ENCODE measurements at places on chromosomes 13 and 19. TPM values are rescaled to one million over a fixed set of nuclear protein-coding genes. Genes with fewer than 3 reads are reported as not detected.

ZNF566 gene
- 9.9 TPM for total RNA-seq

DNA sequence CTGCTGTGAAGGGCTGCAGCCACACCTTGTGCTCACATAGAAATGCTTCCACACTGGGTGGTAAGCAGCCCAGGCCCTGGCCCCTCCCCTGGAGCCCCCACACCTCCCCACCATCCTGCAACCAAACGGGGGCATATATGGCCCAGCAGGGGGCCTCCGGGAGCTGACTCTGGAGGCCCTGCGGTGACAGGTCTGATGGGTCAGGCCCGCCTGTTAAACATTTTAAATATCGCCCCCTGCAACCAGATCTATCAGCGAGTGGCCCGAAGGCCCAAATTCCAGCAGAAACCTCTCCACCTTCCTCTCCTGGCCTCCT, 48.0 kb upstream of the KATNAL1 start:
- H3K4me3 ChIP-seq: no peak overlapping the region
- no peaks in the 10 kb centered on the region for H3K27me3 ChIP-seq
- no peaks in the 10 kb centered on the region for H3K4me1 ChIP-seq
- H3K27ac ChIP-seq: no peak overlapping the region

DNA sequence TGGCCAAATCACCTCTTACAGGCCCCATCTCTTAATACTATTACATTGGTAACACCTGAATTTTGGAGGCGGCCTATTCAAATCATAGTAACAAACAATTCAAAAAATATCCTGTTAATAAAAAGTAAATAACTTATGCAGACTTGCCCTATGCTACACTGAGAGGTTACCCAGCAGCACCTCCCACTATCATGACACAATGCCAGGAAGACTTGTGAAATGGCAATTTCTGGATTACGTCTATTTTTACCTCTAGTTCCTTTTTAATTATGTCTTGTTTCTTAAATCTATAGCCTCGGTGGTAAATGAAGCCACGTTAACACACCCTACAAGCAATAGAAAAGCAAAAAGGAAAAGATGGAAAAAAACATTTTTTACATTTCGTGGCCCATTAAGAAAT, 6.2 kb upstream of the DZIP1 start:
- H3K4me3 ChIP-seq: no peak overlapping the region
- no peaks in the 10 kb centered on the region for H3K27me3 ChIP-seq
- no peak overlapping the region for H3K27ac ChIP-seq
- H3K36me3 ChIP-seq: no peaks in the 10 kb centered on the region
- no peaks in the 10 kb centered on the region for H3K4me1 ChIP-seq

DNA sequence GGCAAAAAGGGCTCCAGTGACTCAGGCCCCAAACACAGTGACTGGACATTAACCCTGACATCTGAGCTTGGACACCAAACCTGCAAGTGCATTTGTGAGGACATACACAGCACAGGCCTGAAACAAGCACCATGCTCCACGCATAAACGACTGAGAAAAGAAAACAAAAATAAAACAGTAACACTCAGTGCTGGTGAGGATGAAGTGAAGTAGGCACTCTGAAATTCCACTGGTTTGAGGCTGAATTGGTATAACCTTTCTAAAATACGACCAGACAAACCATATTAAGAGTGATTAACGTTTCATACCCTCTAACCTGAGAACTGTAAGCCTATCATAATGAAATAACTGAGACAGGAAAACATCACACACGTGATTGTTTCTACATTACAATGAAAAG, 5.5 kb downstream of the SLC35E1 start:
- no peak overlapping the region for H3K27ac ChIP-seq
- no peak for DNase-seq
- no peaks in the 10 kb centered on the region for H3K27me3 ChIP-seq

- no peak overlapping the region for H3K4me3 ChIP-seq
- H3K27ac ChIP-seq: no peak overlapping the region
- no peaks in the 10 kb centered on the region for H3K4me1 ChIP-seq
- H3K27me3 ChIP-seq: no peaks in the 10 kb centered on the region
- no peaks in the 10 kb centered on the region for H3K36me3 ChIP-seq
Observed at GRCh38 chr13:111658145-111659100, 338.0 kb downstream of the TEX29 start.

DNA sequence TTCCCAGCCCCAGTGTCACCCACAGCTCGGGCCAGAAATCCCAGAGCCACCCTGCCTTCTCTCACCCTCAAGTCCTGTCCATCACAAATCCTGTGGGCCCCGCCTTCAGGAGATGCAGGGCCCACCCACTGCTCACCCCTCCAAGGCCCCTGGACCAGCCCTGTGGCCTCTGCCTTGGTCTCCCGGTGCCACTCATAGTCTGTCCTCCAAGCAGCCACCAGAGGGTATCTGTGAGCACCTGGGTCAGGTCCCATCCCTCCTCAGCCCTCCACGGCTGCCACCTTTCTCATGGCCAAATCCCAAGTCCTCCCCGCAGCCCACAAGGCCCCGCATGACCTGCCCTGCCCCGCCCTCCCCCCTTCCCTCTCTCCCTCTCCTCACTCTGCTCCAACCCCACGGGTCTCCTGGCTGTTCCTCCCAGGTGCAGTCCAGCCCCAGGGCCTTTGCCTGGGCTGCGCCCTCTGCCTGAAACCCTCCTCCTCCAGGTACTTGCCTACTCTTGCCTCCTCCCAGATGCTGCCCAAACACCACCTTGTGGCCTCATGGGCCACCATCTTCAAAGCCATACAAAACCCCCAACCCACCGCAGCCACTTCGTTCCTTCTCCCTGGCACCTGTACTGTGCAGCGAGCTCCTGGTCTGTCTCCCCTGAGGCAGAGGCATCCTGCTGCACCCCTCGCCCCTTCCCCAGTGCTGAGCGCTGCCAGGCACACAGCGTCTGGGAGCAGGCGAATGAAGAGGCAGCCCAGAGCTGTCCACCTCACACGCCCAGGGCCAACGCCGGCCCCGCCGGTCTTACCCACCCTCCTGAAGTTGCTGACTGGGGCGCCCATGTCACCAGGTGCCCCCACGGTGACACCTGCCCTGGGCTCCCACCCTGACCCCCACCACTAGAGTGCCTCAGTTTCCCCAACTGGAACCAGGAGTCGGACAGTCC, 13.2 kb upstream of the UQCR11 start:
- H3K27ac ChIP-seq: no peak overlapping the region
- DNase-seq: no peak
- no peaks in the 10 kb centered on the region for H3K27me3 ChIP-seq
- no peak overlapping the region for H3K4me3 ChIP-seq
- peaks cover 69% of the 10 kb centered on the region for H3K36me3 ChIP-seq

- H3K4me1 ChIP-seq: no peaks in the 10 kb centered on the region
- no peak overlapping the region for H3K27ac ChIP-seq
- no peak overlapping the region for H3K4me3 ChIP-seq
- H3K36me3 ChIP-seq: no peaks in the 10 kb centered on the region
- no peak for DNase-seq
Observed at GRCh38 chr13:101925731-101926130, 473.3 kb downstream of the ITGBL1 start.

- H3K36me3 ChIP-seq: no peaks in the 10 kb centered on the region
- H3K27ac ChIP-seq: no peak overlapping the region
- no peaks in the 10 kb centered on the region for H3K4me1 ChIP-seq
- no peak overlapping the region for H3K4me3 ChIP-seq
- no peak for DNase-seq
- H3K27me3 ChIP-seq: no peaks in the 10 kb centered on the region
Observed at GRCh38 chr19:23512151-23512925, 117.1 kb upstream of the ZNF91 start.

DNA sequence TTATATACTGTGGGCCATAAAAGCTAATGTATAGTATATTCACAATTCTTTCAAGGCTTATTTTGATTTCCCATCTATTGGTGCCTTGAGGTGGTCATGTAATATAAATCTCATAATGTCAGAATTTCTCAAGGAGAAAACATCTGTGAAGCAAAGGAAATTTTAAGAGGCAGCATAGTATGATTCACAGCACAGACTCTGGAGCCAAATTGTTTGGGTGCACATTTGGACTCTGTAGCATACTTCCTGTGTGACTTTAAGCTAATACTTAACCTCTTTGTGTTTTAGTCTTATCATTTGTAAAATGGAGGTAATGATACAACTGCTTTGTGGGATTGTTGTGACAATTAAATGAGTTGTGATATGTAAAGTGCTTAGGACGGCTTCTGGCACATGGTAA, 67.6 kb downstream of the PIBF1 start:
- no peak overlapping the region for H3K4me3 ChIP-seq
- H3K27me3 ChIP-seq: no peaks in the 10 kb centered on the region
- no peak for DNase-seq
- H3K4me1 ChIP-seq: no peaks in the 10 kb centered on the region

DNA sequence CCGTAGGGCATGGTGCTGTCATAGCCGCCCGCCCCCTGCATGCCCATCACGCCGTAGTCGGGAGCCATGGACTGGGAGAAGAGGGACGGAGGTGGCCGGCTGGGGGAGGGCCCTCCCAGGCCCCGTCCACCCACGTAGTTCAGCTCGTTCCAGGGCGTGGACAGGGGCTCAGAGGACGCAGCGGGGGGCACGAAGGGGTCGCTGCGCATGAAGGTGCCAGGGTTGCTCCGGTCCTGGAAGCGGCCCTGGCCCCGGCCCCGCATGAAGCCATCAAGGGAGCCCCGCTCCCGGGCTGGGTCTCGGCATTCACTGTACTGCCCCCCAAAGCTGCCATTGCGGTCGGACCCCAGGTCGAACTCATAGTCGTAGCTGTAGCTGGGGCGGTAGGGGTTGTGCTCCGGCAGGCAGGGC, 6.7 kb downstream of the AKAP8 start:
- peaks cover 60% of the 10 kb centered on the region for H3K36me3 ChIP-seq
- no peak overlapping the region for H3K4me3 ChIP-seq
- no peak for DNase-seq
- H3K4me1 ChIP-seq: peaks cover 29% of the 10 kb centered on the region

ZNF865 gene
- 22.0 TPM for total RNA-seq
